Right cardiac atrium (tissue), 5 donors: ENCODE measurements at places on chromosomes 1 and 21.
A peak's percentile ranks its signal among the peaks of the same experiment; 100 is the strongest.

GRCh38 chr1:22971611-22972405 is 858 bp downstream of the LACTBL1 start:
- no peak for DNase-seq

DNA sequence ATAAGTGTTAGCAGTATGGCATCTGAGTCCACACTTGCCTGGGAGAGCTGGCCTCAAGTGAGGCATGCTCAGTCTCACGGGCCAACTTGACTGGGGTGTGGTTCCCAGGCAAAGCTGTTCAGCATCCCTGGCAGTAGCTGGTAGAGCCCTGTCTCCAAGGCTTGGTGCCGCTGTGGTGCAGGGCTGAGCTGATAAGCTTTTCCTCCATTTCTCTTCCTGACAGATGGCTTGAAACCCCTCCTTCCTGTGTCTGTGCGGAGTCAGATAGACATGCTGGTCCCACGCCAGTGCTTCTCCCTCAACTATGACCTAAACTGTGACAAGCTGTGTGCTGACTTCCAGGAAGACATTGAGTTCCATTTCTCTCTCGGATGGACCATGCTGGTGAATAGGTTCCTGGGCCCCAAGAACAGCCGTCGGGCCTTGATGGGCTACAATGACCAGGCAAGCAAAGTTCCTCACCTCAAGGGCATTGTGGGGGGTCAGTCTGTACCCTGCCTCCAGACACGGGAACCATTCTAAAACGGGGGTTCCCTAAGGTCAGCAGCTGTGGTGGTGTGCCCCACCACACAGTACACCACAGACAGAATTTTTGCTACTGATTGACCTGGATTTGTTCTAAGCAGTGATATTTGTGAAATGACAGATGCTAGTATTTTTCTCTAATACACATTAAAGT is 13.7 kb upstream of the MIIP start:
- DNase-seq: no peak

DNA sequence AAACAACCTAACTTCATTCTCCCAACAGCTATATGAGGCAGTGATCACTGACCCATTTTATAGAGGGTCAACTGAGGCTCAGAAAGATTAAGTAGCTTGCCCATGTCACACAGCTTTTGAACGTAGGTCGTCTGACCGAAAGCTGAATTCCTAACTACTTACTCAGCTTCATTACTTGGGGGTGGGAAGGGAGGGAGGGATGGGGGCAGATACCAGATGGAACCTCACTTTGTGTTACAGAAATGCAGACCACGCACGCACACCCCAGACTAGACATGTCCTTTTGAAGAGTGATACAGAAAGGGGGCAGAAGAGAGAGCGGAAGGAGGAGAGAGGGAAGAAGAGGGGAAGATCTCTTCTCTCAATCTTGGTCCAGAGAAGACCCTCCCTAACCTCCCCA is 2.3 kb downstream of the ADGRB2 start:
- peak; percentile 0 for DNase-seq

DNA sequence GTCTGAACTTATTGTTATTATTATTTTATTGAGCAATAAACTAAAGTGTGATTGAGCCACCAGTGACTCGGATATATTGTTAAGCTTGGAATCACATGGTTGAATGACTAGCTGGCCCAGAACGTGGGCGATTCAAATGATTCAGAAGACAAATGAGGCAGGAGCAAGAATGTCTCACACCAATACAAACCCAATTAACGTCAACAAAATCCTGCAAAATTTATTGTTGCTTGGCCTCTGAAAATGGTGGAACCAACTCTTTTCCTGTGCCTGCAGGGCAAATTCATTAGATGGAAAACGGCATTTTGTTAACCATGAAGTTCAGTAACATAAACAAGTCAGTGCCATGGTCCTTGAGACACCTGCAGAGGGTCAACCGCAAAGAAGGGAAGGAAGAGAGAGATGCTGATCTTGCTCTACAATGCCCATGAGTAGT is 482.0 kb downstream of the SETD4 start:
- no peak for DNase-seq

- peak; percentile 91 for DNase-seq
These were observed 27.2 kb downstream of the XCL1 start for GRCh38 chr1:168603501-168604110.

DNA sequence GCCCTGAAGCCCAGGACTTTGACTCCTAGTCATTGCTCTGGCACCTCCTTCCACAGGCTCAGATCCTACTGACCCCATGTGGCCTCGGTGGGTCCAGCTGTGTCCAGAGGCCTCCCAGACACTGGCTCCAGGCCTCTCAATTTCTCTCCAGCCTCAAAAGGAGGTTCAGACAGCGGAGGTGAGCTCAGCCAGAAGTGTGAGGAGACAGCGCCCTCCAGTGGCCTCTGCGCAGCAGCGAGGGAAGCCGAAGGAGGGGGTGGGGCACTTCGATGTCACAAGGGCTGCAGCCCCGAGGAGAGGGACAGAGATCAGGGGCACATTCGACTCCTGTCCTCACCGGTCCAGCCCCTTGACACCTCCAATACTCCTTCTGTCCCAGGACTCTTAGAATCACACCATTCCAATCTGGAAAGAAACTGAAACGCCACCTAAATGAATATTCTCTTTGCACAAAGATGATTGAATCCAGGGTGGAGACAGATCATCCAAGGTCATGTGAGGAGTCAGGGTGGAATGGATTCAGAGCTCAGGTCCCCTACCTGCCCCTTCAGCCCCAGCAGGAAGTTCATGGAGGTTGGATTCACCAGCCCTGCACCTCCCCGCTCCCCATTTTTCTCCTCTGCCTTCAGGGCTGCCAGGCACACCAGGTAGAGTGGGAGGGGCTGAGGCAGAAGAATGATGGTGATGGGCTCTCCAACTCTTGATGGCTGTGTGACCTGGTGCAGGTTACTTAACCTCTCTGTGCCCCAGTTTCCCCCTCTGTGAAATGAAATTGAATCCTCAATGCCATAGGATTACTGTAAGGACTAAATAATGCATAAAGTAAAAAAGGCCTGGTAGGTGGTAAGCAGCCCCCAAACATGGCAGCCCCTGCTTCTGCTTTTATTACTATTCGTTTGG is 34.8 kb upstream of the ZBTB40 start:
- DNase-seq: peak; percentile 84

DNA sequence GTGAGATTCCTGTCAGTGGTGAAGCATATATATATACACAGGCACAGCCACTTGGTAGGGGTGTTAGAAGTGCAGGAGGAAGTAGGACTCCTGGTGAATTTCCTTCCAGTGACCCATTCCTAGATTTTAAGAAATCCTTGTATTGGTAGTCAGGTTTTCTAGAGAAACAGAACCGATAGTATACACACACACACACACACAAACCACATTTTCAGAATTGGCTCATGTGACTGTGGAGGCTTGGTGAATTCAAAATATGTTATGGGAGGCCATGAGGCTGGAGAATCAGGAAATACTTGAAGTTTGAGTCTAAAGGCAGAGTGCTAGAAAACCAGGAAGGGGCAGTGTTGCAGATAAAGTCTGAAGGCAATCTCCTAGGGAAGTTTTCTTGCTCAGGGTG is 114.2 kb downstream of the FCRL5 start:
- DNase-seq: no peak

- no peak for DNase-seq
These were observed 2.1 kb downstream of the CDC7 start for GRCh38 chr1:91502672-91503184.

GRCh38 chr1:41572224-41572623 is 87.7 kb upstream of the EDN2 start:
- no peak for DNase-seq

DNA sequence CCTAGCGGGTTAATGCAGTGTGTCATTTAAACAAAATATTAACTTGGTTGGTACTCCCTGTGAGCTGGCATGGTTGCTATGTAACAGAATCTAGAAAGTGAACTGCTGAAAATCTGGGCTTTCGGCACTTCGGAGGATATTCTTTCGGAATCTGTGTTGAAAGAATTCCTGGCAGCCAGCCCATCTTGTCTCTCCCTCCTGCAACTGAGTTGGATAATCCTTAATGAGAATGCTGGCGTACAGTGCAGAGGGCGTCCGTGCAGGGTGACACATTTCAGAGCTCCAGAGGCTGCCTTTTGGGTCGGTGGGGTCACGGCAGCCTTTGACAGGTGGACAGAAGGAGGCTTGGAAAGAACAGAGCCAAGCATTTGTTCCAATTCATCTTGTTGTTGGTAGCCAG is 3.7 kb downstream of the KAZN start:
- DNase-seq: peak; percentile 66
